ENCODE measurements at places on chromosomes 13 and 19.

DNA sequence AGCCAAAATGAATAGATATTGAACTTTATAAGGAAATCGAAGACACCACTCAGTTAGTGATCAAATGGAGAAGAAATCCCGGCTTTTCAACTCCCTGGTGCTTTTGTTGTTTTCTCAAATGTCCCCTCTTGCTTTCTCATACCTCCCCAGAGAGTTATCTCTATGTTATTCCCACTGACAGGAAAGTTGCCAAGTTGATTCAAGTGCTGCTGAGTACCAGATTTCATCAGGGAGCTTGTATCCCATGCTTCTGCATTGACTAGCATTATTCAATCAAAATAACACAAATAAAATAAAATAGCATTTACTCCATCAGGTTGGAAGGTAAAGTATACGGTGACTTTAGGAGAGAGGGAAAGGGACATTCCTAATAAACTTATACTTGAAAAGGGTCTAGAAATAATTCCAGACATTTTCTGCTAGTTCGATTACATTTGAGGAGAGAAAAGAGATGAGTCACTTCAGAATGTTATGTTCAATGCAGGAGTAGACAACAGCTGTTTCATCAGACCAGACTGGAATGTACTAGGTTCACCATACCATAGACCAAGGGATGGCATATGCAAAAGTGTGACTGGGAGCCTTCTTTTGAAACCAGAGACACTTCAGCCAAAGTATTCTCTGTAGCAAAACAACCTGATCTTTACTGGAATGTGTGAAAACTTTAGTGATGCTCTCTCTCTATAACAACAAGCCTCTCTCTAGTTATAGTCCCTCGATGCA, 397.8 kb downstream of the FGF14 start:
- no peak for DNase-seq

DNA sequence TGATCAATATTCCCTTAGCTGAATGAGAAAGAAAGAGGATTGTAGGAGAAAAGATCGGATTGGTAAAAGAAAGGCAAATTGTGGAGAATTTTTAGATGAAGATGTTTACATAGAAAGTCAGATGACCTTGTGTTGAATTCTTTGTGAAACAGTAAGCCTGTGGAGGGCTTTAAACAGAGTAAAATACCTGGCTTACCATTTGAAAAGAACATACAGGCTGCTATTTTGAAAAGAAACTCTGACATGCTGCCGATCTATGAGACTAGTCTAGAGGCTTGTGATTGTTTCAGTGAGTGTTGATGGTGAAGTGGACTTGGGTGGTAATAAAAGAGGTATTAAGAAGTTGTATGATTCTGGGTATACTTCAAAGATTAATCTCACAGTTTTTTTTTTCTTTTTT, 938.9 kb upstream of the PRR20A start:
- DNase-seq = no peak

DNA sequence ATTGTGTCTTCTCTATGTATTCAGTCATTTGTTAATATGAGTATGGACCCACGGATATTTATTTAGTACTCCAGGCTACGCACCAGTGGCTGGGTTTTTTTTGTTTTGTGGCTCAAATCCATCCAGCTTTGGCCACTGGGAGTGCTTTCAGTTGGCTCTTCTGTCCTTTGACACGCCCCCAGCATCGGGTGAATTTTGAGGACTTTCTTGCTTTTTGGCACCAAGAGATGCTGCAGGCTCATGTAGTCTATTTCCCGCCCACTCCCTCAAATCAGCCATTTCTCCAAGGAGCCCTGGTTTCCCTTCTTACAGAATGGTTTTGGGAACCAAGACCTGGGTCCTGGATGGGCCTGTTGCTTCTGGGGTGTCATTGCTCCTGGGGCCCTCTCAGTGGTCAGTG, 55.8 kb downstream of the SMARCA4 start:
- DNase-seq = no peak

DNA sequence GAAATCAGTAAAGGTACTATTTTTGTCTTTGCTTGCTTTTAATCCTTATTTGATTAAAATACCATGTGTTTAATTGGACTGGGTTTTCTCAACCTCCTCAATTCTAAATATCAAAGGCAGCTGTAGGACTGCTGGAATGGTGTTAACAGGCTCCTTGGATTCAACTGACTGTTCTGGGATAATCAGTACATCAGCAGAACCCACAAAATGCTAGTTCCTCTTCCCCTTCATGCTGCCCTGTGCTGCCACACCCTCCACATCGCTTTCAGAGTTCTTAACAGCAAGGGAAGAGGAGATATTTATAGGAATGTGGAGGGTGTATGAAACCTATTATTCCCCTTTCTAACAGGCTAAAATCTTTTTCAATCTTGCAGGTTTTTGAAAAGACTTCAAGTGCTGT, 82.4 kb downstream of the KCTD12 start:
- no peak for DNase-seq

DNA sequence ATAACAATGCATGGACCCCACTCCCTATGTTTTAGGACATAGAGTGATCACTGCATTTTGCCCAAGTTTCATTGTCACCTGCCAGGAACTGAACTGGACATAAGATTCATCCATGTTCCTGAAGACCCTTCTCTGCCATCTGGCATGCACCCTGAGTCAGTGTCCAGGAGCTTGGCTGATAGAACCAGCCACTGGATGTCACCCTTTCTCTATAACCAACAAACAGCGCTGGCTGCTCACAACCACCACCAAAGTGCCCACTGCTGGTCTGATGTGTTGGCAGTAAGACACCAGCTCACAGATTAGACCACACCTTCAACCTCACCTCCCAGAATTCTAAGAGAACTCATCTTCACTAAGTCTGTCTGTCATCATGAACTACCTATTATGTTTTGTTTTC, 333.4 kb downstream of the ITGBL1 start:
- no peak for DNase-seq

DNA sequence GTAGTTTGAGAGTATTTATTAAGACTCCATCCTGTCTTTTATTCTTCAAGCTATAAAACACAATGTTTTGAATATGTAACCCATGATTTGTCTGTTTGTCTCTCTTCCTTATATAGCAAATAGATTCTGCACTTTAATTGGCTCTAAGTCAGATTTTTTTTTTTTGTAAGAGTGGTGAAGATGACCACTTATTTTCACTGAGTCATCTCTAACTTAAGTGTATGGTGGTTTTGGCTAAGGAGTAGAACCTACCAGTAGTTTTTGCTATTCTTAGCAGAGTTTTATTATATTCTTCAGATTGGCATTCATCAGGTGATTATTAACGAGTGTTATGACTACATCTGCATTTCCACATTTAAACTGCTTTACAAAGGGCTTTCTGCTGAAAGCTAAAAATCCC, 194.7 kb downstream of the LMO7 start:
- DNase-seq = no peak

GRCh38 chr13:48125794-48126228, 30.9 kb upstream of the MED4 start:
- no peak for DNase-seq

GRCh38 chr19:28388988-28389387, 824.0 kb downstream of the UQCRFS1 start:
- no peak for DNase-seq

DNA sequence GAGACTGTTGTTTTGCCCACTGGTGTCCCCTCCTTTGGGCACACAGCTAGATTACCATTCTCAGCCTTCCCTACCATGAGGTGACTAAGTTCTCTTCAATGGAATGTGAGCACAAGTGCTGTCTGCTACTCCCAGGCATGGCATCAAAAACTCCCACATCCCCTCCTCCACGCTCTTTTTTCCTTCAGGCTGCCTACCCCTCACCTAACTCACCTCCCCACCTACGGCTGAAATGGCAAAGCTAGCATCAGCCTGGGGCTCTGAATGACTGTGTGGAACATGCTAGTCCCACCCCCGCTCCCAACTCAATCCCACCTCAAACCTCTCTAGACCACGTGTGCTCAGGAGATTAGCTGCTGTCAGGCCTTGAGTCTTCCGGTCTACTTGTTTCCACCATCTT, 512.2 kb downstream of the DIAPH3 start:
- no peak for DNase-seq

- no peak for DNase-seq
These were observed 10.3 kb downstream of the SH3GL1 start for GRCh38 chr19:4390017-4390566.

GRCh38 chr13:34308725-34309124, 490.8 kb downstream of the RFC3 start:
- no peak for DNase-seq

DNA sequence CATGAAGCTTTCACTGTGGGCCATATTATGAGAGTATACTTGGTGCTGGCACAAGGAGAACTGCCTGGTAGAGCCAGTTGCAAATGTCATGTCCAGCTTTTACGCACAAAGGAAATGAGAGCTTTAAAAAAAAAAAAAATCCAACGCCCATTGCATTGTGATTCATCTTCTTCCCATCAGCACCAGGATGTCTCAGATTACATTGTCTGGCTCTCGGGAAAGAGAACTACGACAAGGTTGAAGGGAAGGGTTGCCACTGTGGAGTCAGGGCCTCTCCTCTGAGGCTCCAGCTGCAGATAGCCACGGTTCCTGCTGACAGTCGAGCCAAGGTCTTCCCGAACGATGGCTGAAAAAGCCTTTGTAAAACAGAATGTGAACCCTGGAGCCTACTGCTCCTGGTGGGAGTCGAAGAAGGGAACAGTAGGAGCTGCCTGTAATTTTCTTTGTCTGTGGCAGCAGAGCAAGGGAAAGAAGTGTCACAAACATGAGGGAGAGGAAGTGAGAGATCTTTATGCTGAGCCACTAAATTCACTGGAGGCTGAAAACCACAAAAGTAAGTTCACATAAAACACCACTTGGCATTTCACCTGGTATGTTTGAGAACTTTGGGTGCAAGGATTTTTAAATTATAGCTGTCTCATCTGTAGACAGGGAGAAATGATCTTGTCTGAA, 704.7 kb downstream of the DIAPH3 start:
- DNase-seq = no peak

GRCh38 chr19:12994701-12995595, at the start of gene NFIX:
TSS of gene NFIX (plus strand) at chr19:12995475. CDS start at chr19:12995838, 363 bp downstream.
- DNase-seq = no peak

- DNase-seq = no peak
These were observed 89.4 kb downstream of the COL4A2 start for GRCh38 chr13:110396476-110396875.

DNA sequence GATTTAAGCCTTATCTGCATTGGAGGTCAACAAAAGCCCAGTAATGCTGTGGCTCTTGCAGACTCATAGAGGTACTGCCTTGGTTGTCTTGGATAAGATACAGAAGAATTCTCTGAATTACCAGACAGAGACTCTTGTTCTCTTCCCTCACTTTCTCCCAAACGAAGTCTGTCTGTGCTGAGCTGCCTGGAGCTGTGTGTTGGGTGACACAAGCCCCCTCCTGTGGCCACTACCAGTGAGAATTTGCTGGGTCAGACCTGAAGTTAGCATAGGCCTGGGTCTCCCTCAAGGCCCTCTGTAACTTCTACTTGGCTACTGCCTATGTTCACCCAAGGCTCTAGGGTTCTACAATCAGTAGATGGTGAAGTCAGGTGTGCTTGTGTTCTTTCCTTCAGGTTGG, 413.0 kb downstream of the PCDH20 start:
- DNase-seq = no peak

DNA sequence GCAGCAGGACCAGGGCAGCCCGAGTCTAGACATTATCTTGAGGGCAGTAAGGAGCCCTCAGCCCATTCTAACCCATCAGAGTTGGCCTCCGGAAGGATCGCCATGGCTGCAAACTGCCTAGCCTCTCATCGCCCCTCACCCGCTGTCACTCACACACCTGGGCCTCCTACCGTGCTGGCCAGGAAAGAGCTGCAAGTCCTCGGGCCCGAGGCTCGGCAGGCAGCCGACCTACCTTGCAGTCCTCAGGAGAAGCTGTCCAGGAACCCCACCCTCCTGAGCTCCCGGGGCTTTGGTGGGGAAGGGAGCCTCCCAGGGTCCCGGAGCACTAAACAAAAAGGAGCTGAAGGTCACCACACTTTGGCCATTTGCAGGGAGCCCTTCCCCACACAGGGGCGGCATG, 46.8 kb downstream of the CCNE1 start:
- no peak for DNase-seq

DNA sequence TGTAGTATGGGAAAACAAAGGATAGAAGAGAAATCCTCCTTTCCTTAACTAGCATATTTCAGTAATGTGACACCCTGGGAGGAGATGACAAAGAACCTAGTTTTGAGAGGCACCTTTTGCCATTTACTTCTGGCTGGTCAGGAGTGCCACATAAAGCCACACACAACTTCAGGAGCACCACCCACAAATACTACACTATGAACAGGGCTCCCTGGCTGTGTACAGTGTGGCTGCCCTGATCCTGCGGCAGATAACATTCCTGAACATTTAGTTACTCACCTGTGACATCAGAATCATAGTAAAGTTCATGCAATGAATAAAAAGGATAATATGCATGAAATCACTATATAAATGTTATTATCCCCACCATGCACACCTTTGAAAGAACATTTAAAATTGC, 17.4 kb upstream of the IRS2 start:
- DNase-seq = no peak

- no peak for DNase-seq
These were observed 19.1 kb upstream of the PNMA8C start for GRCh38 chr19:46447824-46448223.

GRCh38 chr19:30567536-30568232, 195.5 kb downstream of the ZNF536 start:
- DNase-seq = no peak

DNA sequence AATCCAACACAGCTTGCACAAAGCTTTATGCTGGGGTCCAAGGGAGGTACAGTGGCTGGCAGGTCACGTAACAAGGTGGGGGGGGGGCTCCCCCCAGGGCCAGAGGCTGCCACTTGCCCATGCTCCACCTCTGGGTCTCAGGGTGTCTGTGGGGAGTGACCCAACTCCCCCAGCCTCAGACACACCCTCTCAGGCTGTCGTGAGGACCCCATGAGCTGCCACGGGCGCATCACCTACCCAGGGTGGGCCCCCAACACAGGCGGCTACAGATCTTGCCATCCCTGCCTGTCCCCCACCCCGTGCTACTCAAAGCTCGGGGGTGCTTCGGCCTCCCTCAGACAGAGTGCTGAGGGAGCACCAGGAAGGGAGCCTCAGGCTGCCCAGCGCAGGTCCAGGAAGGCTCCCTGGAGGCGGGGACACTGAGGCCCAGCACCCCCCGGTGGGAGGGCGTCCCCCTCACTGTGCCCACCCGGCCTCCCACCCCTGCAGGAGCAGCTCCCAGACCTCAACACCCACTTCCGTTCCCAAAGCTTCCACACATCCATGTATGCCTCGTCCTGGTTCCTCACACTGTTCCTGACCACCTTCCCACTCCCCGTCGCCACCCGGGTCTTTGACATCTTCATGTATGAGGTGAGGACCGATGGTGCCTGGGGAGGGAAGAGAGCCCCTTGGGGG, 21.1 kb downstream of the EVI5L start:
- DNase-seq = no peak

- no peak for DNase-seq
These were observed 168.4 kb downstream of the ZIC5 start for GRCh38 chr13:99803141-99803540.

DNA sequence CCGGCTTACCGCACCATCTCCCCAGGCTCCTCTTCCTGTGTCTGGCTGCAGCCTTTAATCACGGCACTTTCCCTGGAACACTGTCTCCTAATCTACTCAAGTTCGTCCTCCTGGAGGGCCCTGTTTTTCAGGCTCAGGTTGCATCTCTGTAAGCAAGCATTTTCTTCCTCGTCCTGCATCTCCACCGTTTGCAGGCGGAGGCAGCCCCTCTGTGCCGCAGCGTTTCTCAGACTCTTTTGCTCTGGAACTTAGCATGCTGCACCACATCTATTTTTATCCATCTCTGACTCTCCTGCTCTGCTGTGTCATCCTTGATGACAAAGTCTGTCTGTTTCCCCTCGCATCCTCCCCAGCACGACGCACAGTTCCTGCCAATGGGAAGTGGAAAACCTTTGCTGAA, 117.5 kb downstream of the ATP8A2 start:
- DNase-seq = no peak

- DNase-seq = no peak
These were observed 140.0 kb downstream of the MYO16 start for GRCh38 chr13:108769213-108770070.

All from stimulated activated CD8-positive, alpha-beta memory T cell treated with anti-CD3 and anti-CD28 coated beads, Interleukin-15, amount 100 ng/mL, for 4 hours (primary cell).